Anterior cingulate cortex (tissue), 58 donors: ENCODE measurements at places on chromosomes 7 and 10.
A peak's percentile ranks its signal among the peaks of the same experiment; 100 is the strongest.

DNA sequence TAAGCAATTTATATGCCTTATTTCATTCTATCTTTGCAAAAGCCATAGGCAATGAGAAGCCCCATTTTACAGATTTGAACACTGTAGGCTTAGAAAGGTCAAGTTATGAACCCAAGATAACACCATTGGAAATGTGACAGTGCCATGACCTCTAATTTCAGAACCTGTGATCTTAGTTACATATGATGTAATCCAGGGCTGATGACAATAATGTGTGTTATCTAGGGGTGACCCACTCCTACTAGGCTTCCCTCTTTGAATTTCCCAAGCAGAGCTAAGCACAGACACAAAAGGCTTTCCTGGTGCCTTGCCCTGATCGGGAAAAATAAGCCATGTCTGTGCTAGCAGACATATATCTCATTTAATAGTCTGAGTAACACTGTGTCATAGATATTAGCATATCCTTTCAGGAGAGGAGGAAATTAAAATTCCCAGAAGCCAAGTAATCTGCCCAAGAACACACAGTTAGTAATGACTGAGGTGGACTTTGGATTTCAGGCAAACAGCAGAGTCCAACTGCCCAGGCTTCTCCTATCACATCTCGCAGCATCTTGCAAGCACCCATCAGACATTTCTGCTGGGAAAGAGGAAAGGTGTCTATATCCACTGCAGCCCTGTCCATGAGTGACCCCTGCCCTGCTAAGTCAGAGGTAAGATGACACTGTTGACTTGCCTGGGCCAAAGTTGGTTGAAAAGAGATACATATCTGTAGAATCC lies 2.8 kb upstream of the TECTB start:
- no peak for DNase-seq

DNA sequence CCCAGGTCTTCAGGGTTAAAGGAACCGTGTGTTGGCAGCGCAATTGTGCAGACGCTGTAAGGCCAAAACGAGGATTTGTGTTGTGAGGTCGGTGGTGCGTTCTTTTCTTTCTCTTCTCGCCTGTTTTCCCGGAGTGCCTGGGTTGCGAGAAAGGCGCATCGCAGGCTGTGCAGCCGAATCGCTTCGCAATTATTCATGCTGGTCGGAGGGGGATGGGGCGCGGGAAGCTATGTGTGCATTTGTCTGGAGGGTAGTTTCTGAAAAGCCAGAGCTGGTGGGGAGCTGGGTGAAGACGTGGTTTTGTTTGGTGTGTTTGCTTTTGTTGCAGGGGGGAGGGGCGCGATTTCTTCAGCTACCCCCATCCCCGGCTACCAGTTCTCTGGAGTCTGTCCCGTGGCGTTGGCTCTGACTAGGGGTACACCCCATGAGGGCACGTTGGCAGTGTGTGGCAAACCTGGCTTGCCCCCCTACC lies 2.1 kb downstream of the MXI1 start:
- peak; percentile 71 for DNase-seq

GRCh38 chr7:90244565-90244908 lies 437 bp upstream of the CFAP69 start:
- DNase-seq: no peak

DNA sequence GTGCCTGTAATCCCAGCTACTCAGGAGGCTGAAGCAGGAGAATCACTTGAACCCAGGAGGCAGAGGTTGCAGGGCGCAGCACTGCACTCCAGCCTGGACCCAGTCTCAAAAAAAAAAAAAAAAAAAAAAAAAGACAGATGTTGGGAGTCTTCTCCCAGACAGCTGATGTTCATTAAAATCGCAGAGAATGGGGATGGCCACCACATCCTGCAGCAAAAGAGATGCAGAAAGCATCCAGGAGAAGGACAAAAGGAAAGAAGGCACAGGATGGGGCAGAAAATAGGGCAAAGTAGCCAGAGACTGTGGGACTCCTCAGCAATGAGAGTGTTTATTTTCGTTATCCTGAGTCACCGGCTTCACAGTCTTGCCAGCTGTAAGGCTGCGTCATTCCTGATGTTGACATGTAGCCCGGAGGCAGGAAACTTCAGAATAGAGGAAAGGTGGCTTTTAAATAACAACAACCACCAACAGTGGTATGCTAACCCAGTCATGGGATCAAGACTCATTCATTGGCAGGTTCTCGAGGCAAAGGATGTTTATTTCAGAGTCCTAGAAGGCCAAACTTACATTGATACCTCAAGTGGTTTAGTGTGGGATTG lies 149.5 kb upstream of the SVIL start:
- DNase-seq: no peak

DNA sequence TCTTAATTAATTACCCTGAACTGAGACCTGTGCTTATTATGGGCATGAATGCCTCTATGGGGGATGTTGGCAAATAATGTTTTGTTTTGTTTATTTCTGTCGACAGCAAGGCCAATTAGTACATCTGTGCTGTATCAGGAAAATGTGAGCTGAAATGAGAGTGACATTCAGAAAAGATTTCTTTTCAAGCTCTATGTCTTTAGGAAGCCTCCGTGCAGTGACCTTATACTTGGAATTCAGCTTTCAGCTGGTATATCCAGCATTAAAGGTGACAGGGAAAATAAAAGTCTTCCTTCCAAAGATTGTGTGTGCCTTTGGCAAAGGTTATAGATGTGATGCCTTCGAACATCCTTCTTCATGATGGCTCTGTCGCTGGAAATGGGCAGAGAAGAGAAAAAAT lies 1061.1 kb downstream of the SORCS3 start:
- DNase-seq: no peak

DNA sequence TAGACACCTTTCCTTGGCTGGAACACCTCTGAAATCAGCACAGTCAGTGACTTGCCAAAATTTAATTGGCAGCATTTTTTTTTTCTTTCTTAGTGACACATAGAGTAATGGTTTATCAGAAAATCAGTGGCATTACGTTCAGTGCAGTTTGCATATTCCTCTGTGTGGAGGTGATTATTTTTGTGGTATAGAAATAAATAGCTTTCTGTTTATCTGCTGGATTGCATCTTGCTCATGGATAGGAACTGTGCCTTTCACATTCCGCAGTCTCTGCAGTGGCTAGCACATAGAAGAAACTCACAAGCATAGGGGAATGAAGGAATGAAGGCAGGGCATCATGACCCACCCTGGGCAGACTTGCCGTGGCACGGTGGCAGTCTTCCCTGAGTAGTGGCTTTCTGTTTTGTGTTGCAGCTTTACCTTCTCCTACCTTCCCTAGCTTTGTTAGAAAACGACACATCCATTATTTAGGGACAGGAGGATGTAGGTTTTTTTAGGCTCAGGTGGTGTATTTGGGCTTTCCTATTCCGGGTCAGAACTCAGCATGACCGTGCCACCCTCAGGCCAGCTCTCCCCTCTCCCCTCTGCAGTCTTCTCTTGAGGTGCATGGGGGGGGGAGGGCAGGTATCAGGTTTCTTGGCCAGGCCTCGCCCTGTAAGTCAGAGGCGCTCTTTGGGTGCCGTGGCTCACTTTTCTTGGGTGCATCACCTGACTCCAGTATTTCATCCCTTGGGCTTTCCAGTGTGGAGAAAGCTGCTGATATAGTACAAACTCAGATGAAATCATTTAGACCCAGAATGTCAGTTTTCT lies 112.5 kb upstream of the GJD4 start:
- no peak for DNase-seq

DNA sequence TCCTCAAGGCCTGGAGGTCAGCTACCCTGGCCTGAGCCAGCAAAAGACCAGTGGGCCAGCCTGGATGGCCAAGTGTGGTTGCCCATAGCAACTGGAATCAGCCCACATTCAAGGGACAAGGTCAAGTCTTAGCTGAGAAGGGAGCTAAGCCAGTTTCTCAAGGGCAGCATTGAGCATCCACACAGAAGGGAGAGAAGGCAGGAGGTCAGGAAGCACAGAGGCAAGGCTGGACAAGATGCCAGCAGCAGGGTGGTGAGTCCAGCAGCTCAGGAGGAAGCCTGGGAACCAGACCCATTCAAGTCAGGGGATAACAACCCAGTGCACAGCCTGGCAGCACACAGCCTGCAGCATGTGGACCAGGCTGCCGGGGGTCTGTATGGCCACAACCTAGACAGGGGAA lies 54.0 kb upstream of the ZMIZ1 start:
- peak; percentile 59 for DNase-seq

DNA sequence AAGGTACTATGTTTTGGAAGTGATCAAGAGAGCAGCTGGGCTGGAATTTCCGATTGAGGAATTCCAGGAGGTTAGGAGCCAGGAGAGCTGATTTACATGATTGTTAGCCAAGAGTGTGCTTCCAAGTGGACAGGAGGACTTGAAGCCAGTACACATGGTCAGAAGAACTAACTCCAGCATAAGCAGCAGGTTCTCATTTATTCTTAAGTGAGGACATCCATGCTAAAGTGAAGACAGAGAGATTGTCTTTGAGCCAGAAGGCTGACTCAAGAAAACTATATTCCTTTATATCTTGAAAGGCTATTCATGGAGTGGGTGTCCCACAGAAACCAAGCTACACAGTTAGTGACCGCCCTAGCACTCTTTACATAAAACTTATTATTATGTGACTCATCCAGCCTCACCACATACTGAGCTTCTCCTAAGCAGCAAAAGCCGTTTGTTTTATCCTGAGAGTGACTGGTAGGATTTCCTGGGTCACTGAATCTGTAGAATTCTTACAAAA lies 56.7 kb upstream of the SEMA3A start:
- DNase-seq: no peak

GRCh38 chr7:105429746-105430612 lies 41.3 kb upstream of the SRPK2 start:
- DNase-seq: no peak

- no peak for DNase-seq
Observed at GRCh38 chr10:67629461-67629971, 66.5 kb downstream of the CTNNA3 start.

GRCh38 chr7:151334628-151335027 lies 7.0 kb upstream of the NUB1 start:
- no peak for DNase-seq

DNA sequence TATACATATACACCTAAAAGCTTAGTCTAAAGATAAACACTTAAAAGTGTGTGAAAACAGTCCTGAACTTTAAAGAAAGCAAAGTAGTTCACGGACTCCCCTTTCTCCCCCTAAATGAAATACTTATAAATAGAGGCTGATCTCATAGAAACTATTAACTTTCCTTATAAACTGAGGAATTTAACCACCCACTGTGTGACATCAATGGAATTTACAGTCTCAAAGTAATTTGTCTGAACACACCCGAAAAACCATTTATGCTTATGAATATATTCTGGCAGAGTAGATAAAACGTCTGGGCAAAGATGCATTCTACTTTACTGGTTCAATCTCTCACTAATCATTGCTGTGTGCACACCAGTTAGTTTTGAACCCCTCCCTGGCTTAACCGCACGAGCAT lies 181.8 kb upstream of the DGKB start:
- DNase-seq: no peak

DNA sequence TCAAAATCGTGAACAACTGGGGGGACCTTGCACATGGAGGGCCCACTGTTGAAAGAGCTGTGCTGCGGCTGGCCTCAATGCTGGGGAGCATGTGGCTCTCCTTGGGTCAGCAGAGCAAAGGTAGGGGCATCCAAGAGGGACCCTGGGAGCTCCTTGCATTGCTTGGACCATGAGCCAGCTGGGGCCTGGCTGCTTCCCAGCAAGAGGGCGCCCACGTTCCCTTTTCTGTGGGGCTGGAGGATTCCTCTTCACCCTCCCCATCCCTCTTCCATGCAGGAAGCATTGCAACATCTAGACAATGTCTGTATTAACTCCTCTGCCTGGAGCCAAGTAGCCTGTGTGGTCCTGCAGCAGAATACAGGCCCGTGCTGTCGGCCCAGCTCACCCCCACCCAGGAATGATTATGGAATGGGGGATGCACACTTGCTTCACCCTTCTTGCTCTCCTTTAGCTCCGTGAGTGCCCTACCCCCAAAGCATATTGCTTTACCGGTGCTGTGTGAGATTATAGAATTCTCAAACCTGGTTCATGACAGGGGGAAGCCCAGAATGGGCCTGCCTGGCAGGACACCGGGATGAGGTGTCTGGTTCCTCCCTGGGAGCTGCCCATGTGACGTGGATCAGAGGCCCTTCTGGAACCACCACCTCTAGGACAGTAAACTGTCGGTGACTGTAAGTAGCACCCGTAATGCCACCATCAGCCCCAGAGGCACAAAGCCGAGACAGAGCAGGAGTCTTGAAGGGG lies 61.9 kb downstream of the SYPL1 start:
- DNase-seq: no peak

- DNase-seq: no peak
Observed at GRCh38 chr10:16259726-16260125, 177.1 kb upstream of the PTER start.

DNA sequence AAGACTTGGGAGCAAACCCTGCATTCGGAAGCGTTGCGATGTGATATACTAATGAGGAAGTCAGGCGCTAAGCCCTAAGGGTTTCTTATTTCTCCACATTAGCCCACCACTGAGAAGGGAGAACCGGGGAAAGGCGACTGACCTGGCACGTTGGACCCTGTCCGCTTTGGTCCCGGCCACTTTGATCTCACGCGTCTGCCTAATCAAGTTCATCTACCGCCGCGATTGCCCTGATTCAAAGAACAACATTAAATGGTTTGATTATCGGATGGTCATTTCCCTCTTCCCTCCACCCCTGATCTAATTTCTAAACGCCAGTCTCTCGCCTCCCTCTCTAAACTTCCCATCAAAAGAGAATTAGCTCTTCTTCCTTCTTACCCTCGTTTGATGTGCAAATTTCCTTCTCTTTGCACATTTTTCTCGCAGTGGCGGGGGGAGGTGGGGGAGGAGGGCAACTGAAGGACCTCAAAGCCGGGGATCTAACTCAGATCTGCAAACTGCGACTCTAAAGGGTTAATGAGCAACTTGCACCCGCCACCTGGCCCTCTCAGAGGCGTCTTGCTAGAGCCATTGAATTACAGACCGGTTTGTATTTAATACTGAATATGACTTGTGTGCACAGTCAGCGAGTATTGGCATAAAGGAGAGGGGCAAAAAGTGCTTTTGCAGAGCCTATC lies 687 bp upstream of the DKK1 start:
- no peak for DNase-seq

GRCh38 chr10:3111621-3112163 lies 44.3 kb downstream of the PFKP start:
- no peak for DNase-seq

DNA sequence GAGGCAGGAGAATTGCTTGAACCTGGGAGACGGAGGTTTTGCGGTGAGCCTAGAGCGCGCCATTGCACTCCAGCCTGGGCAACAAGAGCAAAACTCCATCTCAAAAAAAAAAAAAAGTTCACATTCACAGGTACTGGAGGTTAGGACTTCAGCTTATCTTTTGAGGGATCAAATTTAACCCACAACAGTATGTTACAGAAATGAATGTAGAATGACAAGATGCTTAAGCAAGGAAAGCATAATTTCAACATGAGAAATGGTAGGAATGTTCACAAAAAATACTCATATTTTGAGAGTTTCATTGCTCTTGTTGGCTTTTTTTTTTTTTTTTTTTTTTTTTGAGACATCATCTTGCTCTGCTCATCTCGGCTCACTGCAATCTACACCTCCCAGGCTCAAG lies 1.9 kb upstream of the HERC4 start:
- DNase-seq: no peak

- no peak for DNase-seq
Observed at GRCh38 chr10:21327289-21327993, 198.0 kb downstream of the SKIDA1 start.

- no peak for DNase-seq
Observed at GRCh38 chr10:101054351-101054750, 7.4 kb upstream of the KAZALD1 start.
